ENCODE measurements at places on chromosomes 4 and X. TPM values are rescaled to one million over a fixed set of nuclear protein-coding genes. Genes with fewer than 3 reads are reported as not detected.

The TLR10 gene
- total RNA-seq, result 37.1 TPM

The GABRE gene
- 122 TPM for total RNA-seq

The CSAG1 gene
- total RNA-seq, result not detected

The GATA1 gene
- total RNA-seq, result not detected

The SLITRK4 gene
- total RNA-seq, result not detected

- no peaks in the 10 kb centered on the region for H3K36me3 ChIP-seq
- no peak overlapping the region for H3K4me3 ChIP-seq
- DNase-seq, result no peak
- H3K27ac ChIP-seq, result no peak overlapping the region
- H3K27me3 ChIP-seq, result no peaks in the 10 kb centered on the region
Measured at GRCh38 chr4:1655081-1655480, 29.0 kb downstream of the FAM53A start.

DNA sequence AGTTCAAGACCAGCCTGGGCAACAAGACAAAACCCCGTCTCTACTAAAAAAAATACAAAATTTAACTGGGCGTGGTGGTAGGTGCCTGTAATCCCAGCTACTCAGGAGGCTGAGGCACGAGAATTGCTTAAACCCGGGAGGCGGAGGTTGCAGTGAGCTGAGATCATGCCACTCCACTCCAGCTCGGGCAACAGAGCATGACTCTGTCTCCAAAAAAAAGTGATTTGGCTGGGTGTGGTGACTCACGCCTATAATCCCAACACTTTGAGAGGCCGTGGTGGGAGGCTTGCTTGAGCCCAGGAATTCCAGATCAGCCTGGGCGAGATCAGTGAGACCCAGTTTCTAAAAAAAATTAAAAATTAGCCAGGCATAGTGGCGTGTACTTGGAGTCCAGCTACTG lies 4.1 kb downstream of the OPHN1 start:
- H3K4me3 ChIP-seq, result no peak overlapping the region
- H3K4me1 ChIP-seq, result no peaks in the 10 kb centered on the region
- no peak for DNase-seq

DNA sequence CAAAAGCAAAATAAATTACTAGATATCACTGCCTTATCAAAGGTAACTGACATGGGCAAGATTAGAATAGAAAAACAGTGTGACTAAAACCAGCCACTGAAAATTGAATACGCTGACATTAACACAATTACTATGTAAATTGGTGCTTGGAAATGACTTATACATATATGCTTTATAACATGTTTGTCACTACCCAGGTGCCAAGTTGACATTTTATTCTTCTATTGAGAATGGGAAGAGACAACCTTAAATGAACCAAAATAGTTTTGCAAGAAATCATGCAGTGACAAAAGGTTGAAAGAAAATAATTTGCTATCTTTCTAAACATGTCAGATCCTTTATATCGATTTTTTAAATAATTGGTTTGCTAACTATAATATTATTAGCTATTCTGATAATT lies 510.1 kb downstream of the GALNTL6 start:
- no peak overlapping the region for H3K27ac ChIP-seq
- H3K4me1 ChIP-seq, result no peaks in the 10 kb centered on the region
- H3K27me3 ChIP-seq, result no peaks in the 10 kb centered on the region
- no peak overlapping the region for H3K4me3 ChIP-seq
- no peak for DNase-seq

DNA sequence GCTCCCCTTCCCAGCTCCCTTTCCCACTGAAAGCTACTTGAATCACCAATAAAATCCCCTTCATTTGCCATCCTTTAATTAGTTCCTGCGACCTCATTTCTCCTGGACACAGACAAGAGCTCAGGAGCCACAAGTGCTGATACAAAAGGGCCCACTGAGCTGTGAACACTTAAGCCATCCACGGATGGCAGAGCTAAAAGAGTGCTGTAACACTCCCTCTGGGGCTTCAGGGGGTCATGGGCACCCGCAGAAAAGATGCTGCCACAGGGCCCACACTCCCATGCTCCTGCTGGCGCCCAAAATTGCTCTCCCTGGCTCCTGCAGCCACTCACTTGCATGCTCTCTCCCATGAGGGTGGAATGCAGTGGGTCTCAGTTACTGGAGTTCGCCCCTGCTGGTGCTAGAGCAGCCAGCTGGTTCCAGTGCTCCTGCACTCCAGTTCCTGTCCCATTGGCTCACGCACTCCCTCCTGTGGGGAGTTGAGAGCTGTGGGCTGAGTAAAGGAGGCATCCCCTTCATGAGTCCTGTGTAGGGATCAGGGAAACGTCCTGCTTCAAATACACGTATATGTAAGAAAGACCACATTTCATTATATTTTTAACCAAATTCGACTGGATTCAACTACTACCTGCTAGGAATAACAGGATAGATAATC lies 1291.0 kb downstream of the ARAP2 start:
- H3K4me1 ChIP-seq, result no peaks in the 10 kb centered on the region
- DNase-seq, result no peak
- H3K27me3 ChIP-seq, result no peaks in the 10 kb centered on the region
- no peak overlapping the region for H3K27ac ChIP-seq

DNA sequence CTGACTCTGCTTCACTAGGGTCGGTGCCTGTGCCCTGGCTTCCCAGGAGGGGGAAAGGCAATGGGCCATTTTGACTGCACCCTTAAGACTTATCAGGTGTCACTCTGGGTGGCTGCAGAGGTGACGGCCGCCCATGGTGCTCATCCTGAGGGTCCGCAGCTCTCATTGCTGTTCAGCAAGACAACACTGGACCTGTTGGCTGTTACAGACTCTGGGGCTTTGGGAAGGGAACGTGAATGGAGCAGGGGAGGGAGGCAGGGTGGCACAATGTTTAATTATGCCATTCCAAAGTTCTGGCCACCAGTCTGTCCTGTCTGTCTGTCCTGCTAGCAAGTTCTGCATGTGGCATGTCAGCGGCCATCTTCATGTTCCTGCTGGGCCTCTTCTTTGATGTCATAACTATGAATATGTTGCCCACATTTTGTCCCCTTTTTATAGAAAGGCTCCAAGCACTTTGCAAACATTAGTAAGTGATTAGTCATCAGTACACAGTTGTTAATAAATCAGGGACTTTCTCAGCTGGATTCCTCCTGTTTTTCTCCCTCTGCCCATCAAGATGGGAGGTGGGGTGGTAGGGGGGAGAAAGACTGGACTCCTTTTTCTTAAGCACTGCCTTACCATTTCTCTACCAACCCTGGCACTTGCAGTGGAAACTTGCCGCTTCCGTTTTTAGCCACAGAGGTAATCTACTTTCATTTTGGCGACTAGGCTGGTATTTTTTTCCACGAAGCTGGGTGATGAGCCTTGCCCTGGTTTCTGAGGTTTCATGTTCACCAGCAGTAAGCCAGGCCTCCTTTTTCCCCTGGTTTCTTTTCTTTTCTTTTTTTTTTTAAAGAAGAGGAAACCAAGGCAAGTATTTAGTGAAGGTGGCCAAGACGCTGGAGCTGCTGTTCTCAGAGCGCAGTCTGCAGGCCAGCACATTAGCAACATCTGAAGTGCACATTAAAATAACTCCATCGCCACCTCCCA lies 88.6 kb upstream of the TRIM2 start:
- H3K27me3 ChIP-seq, result no peaks in the 10 kb centered on the region
- DNase-seq, result peak; percentile 68
- H3K4me1 ChIP-seq, result peaks cover 7% of the 10 kb centered on the region
- no peaks in the 10 kb centered on the region for H3K36me3 ChIP-seq

DNA sequence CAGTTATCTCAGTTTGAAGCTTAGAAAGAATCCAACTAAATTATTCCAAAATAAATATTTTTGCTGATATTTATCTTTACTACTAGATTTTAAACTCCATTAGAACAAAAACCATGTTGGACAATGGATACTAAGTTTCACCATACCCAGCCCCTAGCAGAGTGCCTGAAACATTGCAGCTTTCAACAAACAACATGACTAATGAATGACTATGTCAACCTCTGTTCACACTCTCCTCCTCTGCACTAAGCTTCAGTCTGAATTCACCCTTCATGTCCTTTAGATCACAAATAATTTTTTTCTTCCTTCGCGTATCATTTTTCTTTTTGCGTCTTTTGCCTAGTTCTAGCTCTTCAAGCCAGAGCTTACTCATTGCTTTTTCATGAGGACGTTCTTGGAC lies 315.2 kb downstream of the PCDH10 start:
- DNase-seq, result no peak
- H3K4me3 ChIP-seq, result no peak overlapping the region
- H3K4me1 ChIP-seq, result no peaks in the 10 kb centered on the region
- no peaks in the 10 kb centered on the region for H3K27me3 ChIP-seq
- no peak overlapping the region for H3K27ac ChIP-seq

DNA sequence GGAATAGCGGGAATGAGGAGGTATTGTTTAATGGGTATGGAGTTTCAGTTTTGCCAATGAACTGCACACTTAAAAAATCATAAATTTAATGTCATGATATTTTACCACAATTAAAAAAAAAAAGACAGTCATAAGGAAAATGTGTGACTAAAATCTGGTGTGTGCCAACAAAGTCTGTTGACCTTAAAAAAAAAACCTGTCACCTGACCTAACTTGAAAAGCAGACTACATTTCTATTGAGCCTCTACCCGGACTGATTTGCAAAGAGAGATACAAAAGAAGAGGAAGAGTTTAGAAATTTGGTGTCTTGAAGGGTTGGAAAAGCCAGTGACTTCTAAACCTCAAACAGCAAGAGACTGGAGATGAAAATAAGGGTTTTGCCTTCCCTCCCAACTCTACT lies 48.4 kb downstream of the TMEM150C start:
- no peak overlapping the region for H3K4me3 ChIP-seq
- H3K27ac ChIP-seq, result no peak overlapping the region
- no peaks in the 10 kb centered on the region for H3K4me1 ChIP-seq

GRCh38 chr4:43112139-43112538 lies 219.6 kb downstream of the GRXCR1 start:
- no peaks in the 10 kb centered on the region for H3K27me3 ChIP-seq
- H3K4me1 ChIP-seq, result no peaks in the 10 kb centered on the region
- H3K4me3 ChIP-seq, result no peak overlapping the region
- no peak overlapping the region for H3K27ac ChIP-seq

DNA sequence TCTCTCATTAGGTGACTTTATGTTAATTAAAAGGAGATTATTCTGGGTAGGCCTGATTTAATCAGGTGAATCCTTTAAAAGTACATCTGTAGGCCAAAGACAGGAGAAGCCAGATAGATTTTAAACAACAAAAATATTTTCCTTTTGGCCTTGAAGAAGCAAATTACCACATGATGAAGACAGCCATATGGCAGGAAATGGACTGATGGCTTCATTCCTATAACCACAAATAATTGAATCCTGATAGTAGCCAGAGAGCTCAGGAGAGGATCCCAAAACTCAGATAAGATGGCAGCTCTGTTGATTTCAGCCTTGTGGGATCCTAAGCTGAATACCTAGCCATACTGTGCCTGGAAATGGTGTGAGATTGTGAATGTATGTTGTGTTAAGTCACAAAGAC lies 66.1 kb upstream of the PRKX start:
- H3K4me1 ChIP-seq, result no peaks in the 10 kb centered on the region
- no peak overlapping the region for H3K27ac ChIP-seq
- no peaks in the 10 kb centered on the region for H3K27me3 ChIP-seq
- H3K4me3 ChIP-seq, result no peak overlapping the region
- no peaks in the 10 kb centered on the region for H3K36me3 ChIP-seq

DNA sequence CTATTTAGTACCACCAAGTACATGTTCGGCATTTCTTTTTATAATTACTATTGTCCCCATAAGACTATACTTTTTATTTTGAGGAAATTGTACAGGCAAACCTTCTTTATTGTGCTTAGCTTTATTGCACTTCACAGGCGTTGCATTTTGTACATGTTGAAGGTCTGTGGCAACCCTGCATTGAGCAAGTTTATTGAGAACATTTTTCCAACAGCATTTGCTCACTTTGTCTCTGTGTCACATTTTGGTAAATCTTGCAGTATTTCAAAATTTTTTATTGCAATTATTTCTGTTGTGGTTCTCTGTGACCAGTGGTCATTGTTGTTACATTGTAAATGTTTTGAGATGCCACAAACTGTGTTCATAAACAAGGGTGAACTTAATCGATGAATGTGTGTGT lies 10.8 kb upstream of the CXCL5 start:
- no peak overlapping the region for H3K27ac ChIP-seq
- no peaks in the 10 kb centered on the region for H3K36me3 ChIP-seq

DNA sequence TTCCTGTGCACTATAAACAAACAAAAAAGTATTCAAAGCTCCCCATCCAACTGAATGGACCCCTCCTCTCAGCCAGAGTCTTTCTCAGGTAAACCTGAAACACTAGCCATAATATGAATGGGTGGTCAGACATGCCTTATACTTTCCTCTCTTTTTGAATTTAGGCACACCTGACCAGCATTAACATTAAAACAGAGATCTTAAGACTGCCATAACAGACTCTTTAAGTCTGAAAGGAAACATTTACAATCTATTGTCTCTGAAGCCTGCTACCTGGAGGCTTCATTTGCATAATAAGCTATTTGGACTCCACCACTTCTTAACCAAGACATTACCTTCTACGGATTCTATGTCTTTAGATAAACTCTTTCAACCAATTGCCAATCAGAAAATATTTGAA lies 56.9 kb upstream of the SPIN4 start:
- H3K4me1 ChIP-seq, result no peaks in the 10 kb centered on the region
- no peak for DNase-seq
- H3K27me3 ChIP-seq, result no peaks in the 10 kb centered on the region
- no peaks in the 10 kb centered on the region for H3K36me3 ChIP-seq
- no peak overlapping the region for H3K27ac ChIP-seq

DNA sequence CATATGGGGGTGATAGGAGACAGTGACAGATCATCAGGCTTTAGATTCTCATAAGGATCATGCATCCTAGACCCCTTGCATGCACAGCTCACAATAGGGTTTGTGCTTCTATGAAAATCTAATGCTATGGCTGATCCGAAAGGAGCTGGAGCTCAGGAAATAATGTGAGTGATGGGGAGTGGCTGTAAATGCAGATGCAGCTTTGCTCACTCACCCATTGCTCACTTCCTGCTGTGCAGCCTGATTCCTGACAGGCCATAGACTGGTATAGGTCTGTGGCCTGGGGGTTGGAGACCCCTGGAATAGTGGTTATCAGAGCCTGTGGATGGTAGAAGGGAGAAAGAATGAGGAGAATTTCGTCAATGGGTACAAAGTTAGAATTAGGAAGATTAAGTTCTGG lies 2751.1 kb downstream of the ARAP2 start:
- no peaks in the 10 kb centered on the region for H3K4me1 ChIP-seq
- H3K27ac ChIP-seq, result no peak overlapping the region
- DNase-seq, result no peak
- no peaks in the 10 kb centered on the region for H3K36me3 ChIP-seq
- no peaks in the 10 kb centered on the region for H3K27me3 ChIP-seq

GRCh38 chr4:115272185-115272584 lies 158.8 kb upstream of the NDST4 start:
- DNase-seq, result no peak
- no peaks in the 10 kb centered on the region for H3K4me1 ChIP-seq
- no peak overlapping the region for H3K4me3 ChIP-seq
- no peak overlapping the region for H3K27ac ChIP-seq

DNA sequence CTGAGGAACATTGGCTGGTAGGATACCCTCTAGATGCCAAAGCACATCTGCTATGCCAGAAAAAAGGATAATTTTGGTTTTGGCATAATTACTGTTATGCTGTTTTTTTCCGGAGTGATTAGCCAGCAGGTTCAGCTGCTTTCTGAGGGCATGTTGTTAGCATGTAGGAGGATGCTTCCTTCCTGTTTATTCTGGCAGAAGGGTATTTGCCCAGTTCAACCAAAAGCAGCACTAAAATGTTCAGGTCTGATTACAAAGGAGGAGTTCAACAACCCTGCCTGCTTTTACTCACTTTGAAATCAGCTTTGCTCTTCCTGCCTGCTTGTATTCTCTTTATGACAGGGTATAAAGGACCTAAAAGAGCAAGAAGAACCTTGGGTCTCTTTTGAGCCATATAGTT lies 21.9 kb downstream of the ERCC6L start:
- H3K27ac ChIP-seq, result no peak overlapping the region
- H3K36me3 ChIP-seq, result no peaks in the 10 kb centered on the region
- DNase-seq, result no peak
- no peaks in the 10 kb centered on the region for H3K27me3 ChIP-seq
